ENCODE measurements at places on chromosomes 3 and 15.

- no peak for DNase-seq
Measured at GRCh38 chr15:50107591-50108408, 11.2 kb downstream of the ATP8B4 start.

DNA sequence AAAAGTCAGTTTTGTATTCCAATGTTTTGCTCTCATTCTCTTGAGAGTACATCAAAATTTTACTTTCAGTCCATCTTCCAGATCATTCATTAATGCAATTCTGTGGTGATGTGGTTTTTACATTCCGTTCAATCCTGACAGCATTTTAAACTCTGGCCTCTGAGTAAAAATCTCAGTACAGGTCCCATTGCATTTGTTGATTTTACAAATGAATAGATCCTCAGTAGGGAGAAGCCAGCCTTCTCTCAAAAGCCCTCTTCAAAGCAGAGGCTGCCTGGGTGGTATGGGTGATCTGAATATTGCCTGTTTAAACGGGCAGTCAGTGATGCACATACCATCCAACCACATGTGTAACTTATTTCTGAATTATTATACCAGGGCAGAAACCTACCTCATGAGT is 72.5 kb upstream of the TSC22D2 start:
- DNase-seq: no peak

- no peak for DNase-seq
Measured at GRCh38 chr15:74283368-74283767, 47.2 kb downstream of the CCDC33 start.

DNA sequence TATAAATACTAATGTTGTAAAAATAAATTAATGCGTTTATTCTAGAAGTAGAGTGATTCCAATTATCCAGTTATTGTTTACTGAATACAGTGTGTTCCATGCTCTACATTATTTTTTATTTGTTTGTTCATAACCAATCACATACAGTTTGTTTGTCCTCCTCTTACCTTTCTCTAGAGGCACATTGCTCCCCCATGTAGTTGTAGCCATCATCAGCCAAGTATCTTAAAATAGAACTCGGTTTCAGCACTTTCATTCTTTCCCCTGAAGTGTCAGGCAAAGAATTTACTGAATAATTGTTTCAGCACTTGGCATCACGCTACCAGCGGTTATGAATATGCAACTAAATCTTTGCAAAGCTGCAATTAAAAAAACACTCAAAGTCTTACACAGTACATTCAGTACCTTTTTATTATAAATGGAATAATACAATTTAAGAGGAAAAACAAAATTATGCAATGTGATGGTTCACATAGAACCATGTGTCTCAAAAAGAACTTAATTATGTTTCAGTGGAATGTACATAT is 448.6 kb upstream of the ATP10A start:
- no peak for DNase-seq

DNA sequence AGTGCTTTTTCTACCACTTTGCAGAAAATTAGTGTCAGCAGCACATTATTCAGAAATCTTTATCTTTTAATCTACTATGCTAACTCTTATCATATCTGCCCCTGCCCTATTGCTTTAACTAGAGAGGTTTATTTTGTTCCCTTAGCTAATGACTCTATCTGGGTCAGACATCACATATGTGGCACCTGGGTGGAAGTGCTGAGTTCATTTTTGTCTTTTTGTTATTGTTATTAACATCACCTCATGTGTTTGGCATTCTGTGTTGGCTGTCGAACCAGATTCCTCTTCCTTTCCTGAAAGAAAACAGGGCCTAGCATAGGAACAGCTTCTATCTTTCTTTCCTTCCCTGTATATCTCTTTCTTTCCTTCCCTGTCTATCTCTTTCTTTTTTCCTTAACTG is 100.7 kb downstream of the RBMS3 start:
- no peak for DNase-seq

GRCh38 chr3:16332904-16333426 is 68.0 kb downstream of the OXNAD1 start:
- DNase-seq: peak; percentile 50

GRCh38 chr3:159928666-159929065 is 60.0 kb upstream of the IL12A start:
- DNase-seq: peak; percentile 100

GRCh38 chr3:46649436-46649835 is 37.1 kb downstream of the FAM240A start:
- peak; percentile 53 for DNase-seq

- no peak for DNase-seq
Measured at GRCh38 chr3:10160346-10160745, 4.4 kb upstream of the IRAK2 start.

DNA sequence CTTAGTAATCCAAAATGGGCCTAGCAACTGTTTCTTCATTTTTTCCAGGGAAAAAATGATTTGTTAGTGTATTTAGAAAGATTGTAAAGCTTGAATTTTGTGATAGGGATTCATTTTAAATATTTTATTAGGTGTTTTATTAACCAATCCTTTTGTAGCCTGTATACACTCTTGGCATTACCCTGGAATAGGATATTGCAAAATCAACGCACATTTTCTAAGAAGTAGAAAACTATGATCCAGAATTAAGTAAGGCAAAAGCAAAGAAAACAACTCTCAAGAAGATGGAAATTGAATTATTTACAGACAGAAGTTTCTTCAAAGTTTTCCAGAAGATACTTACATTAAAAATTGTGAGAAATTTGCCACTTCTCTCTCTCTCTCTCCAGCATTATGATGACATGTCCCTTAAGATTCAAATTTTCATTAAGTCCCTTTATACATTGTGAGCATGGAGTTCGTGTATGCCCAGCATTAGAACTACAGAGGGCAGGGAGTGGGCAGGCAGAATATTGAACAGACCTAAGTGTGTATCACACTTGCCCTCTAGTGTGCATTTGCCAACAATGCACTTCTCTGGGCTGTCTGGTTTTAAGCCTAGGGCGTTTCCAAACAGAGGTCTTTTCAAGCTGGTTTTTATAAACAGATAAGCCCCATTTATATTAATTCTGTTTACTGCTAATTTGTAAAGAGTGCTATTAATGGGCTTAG is 28.5 kb upstream of the CMSS1 start:
- peak; percentile 71 for DNase-seq

DNA sequence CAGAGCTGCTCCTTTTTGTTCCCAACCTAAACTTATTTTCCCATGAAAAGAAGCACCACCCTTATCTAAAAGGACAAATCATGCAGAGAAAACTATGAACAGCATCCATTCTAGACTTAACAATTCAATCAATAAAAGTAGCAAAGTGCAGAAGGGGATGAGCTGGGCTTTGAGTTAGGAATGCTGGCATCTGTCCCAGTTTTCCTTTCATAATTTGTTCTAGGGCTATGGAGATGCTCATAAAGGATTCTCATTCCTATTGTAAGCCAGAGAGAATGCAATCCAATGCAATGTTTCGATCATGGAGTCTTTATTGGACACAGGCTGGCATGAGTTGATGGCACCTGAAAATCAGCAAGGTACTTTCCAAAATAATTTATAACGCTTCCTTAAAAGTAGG is 330.6 kb downstream of the VPS13C start:
- DNase-seq: no peak

GRCh38 chr15:48440084-48440483 is 108.9 kb downstream of the DUT start:
- peak; percentile 84 for DNase-seq

- no peak for DNase-seq
Measured at GRCh38 chr15:90063770-90064247, 38.5 kb downstream of the IDH2 start.

GRCh38 chr3:2141482-2141881 is 42.8 kb downstream of the CNTN4 start:
- DNase-seq: no peak

GRCh38 chr3:186187401-186188275 is 78.7 kb upstream of the ETV5 start:
- peak; percentile 5 for DNase-seq

GRCh38 chr3:196049653-196050052 is 32.2 kb downstream of the TFRC start:
- no peak for DNase-seq

- no peak for DNase-seq
Measured at GRCh38 chr15:80876348-80876674, 97.1 kb downstream of the CEMIP start.
